ENCODE measurements at places on chromosomes 5 and 9.

GRCh38 chr5:173997331-173997730 is 8.4 kb downstream of the C5orf47 start:
- no peak for DNase-seq

DNA sequence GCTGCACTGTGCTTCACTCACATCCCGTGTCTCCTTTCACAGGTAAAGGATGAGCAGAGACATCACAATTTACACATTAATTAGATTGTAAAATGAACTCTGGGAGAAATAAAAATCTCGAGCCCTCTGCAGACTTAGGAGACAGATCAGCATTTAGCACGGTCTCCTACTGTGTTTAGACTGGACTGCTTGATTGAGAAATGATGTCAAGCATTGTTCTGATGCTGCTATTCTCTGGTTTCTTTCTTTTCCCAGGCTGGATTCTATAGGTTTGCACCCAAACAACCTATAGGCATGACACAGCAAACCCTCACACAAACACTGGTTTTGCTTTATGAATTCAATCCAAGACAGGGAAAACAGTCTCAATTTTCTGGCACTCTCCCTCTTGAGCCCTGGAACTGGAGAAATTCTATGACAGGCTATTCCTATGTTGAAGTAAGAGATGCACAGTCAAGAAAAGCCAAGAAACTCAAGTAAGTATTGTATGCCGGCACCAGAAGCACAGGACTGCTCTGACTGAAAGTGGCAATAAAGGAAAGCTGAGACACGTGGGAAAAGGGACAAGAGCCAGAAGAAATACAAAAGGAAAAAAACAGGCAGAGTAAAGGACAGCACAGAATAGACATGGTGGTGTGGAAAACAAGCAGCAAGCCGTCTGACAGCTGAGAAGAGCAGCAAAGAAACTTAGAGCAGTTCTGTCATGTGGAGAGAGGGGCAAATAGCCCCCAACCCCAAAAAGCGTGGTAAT is 24.8 kb upstream of the ERAP2 start:
- no peak for DNase-seq

DNA sequence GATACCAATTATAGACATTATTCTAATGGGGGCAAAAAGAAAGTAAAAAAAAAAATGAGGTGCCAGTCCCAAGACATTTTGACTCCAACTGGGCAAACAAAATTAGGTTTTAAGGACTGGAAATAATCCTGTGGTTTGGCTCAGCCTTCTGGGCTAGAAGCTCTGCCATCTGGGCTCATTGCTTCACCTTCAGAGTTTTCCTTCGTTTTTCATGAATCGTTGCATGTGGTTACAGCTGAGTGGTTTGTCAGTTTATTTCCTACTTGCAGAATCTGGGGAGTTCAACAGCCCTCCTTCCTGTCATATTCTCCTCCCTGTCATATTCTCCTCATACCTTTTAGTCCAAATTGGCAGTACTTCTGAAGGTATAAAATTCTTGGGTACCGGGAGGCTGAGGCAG is 12.0 kb downstream of the UGT3A2 start:
- DNase-seq = no peak

- DNase-seq = no peak
These were observed 1.1 kb downstream of the IL4 start for GRCh38 chr5:132674671-132675506.

- no peak for DNase-seq
These were observed 306.6 kb downstream of the MLLT3 start for GRCh38 chr9:20315677-20316076.

GRCh38 chr9:33426843-33427293 is 20.5 kb downstream of the AQP3 start:
- DNase-seq = no peak

DNA sequence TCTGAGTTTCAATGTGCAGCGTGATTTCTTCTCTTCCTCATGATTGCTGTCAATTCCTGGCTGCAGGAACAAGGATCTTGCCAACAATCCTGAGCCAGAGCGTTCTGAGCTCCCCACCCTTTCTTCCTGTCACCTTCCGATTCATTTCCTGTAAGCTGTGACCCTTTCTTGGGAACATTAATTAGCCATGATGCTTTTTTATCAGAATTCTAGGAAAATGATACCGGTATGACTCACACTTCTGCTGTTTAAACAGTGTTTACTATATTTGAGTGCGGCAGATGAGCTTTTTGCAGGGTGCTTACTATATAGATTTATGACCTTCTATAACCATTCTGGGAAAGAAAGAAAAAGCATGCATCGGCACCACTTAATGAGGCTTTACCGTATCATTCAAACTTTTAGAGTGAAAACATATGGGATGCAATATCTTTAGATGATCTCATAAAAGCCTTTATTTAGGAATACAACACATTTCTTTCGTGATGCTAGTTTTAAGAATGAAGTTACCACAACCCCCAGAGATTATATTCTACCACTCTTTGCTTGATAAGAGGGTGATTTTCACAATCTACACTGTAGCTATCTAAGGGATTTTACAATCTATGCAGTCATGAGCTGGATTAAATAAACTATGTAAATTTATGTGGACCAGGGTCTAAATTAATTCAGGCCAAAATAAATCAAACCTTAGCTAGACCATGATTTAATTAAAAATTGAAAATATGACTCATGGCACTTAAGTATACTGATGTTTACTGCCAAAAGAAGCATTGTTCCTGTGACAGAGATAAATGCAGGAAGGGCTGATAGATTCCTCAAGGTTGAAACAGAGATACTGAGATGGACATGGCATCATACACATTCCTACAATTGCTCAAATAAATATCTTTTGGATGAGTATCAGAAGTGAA is 38.0 kb upstream of the OSMR start:
- no peak for DNase-seq

GRCh38 chr9:75914883-75915452 is 24.5 kb downstream of the PCSK5 start:
- DNase-seq = no peak

DNA sequence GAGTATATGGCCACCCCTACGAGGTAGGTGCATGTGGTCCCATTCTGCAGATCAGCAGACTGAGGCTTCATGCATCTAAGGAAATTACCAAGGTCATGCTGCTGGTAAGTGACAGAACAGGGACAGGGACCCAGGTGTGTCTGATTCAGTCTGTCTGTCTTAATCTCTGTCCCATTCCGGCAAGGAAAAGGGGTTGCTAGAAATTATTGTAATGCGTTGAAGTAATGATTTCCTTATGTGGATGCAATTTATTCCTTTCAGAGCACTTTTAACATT is 76.8 kb downstream of the AMBP start:
- DNase-seq = no peak
